Upper lobe of right lung (tissue), 1 donor: ENCODE measurements at places on chromosomes 3 and 15.

DNA sequence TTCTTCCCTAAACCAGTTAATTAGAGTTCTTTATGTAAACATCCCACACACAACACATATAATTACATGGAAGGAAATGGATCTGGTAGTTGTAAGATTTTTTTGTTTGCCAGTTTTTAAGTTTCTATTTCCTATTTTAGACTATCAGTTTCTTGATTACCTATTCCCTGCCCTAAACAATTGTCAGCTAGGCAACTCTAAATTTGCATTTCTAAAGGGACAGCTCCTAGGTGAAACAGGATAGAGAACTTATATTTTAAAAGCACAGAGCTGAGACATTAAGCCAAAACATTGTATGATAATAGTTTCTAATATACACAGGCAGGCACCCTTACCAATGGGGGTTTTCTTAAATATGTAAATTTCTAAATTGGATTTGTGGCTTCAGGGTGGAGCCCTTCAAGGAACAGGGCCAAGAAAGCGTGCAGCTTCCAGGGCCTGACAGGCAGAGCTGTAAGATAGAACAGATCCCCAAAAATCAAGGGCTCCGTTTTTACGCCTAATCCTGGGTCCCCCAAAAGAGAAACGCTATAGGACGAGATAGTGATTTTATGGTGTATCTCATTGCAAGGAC, 8.9 kb downstream of the LEKR1 start:
- no peak for DNase-seq

GRCh38 chr15:86493884-86494283, 414.2 kb downstream of the AGBL1 start:
- DNase-seq = no peak

DNA sequence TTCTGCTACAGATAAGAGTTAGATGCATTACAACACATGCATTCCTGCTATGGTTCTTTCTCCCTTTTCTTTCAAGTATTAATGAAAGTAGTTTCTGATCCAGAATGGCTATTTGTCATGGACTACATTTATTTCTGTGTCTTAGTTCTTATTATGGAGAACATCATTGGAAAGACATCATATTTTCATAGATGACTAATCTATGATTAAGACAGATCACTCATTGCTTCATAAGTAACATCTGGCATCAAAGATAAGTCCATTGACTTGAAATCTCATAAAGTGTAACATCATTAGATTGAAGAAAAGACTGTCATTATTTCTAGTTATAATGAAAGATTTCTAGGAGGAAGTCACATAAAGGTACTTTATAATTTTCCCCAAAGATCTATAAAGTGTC, 366.7 kb downstream of the NSUN3 start:
- no peak for DNase-seq

GRCh38 chr3:129657261-129658046, 51.0 kb upstream of the PLXND1 start:
- no peak for DNase-seq

DNA sequence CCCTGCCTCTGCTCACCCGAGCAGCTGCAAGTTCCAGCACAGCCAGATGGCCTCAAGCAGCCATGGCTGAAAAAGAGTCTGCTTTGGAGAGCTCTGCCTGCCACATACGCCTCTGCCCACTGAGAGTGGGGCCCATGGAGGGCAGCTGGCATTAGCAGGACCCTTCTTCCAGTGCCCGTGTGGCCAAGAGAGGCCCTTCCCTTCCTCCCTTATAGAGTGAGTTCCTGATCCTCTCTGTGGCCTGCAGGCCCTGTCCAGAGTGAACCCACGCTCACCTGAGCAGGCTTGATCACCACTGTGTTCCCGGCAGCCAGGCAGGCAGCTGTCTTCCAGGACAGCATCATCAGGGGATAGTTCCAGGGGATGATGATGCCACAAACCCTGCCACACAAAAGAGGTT, 41.4 kb upstream of the SLC41A3 start:
- DNase-seq = no peak

- DNase-seq = no peak
Measured at GRCh38 chr3:132006605-132007204, 28.1 kb downstream of the CPNE4 start.

DNA sequence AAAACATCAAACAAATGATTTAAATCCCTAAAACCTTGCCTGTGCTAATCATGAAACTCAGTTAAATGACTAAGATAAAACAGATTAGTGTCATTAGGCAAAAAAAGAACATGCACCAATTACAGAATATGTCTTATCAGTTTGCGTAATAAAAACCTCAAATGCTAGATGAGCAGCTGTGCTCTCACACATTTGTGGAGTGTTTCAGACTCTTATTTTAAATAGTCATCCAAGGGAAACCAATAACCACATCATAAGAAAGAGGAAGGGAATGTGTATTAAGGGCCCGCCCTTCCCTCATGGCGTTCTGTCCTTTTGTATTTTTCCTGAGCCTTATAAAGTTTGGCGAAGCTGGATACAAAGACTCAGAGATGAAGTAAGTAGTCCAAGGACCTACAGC, 6.6 kb downstream of the SAMMSON start:
- no peak for DNase-seq

- DNase-seq = no peak
Measured at GRCh38 chr15:67778968-67779548, 46.3 kb upstream of the SKOR1 start.
